Osteoblast (primary cell): ENCODE measurements at places on chromosomes 12 and 14. TPM values are rescaled to one million over a fixed set of nuclear protein-coding genes. Genes with fewer than 3 reads are reported as not detected.

DNA sequence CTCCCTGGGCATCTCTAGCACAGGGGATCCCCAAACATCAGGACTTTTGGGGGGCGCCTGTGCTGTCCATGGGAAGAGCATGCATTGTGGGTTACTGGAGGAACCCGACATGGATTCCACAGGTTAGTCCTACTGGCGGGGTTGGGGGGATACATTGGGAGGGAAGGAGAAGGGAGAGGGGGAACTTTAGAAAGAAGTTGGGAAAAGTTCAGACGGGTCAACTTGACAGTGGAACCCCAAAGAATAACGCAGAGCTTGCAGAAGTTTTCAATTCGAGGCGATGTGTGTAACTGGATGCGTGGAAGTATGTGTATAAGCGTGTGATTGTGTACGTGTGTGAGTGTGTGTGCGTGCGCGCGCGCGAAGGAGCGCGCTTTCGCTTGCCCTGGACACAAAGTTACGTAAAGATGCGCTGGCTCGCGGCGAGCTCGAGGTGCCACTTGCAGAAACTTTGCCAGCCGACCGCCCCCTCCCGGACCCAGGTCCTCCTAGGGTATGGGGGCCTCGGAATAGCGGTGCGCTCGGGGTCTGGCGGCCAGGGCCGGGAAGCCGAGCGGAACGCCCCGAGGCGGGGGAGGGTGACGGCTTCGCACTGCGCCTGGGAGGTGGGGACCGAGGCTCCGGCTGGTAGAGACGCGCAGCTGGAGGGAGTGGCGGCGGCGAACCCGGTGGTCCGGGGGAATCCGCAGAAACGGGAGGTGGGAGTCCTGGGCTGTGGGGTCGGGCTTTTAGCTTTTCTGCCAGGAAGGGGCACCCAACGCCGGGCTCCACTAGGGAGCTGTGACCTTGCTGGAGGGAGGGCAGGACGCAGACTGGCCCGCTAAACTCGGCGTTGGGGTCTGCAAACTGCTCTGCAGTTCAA is 669 bp downstream of the RFX4 start:
- H3K4me1 ChIP-seq: no peaks in the 10 kb centered on the region
- H3K4me3 ChIP-seq: peak overlapping the region; percentile 43
- H3K27ac ChIP-seq: no peak overlapping the region
- H3K36me3 ChIP-seq: no peaks in the 10 kb centered on the region
- peaks cover 81% of the 10 kb centered on the region for H3K27me3 ChIP-seq

DNA sequence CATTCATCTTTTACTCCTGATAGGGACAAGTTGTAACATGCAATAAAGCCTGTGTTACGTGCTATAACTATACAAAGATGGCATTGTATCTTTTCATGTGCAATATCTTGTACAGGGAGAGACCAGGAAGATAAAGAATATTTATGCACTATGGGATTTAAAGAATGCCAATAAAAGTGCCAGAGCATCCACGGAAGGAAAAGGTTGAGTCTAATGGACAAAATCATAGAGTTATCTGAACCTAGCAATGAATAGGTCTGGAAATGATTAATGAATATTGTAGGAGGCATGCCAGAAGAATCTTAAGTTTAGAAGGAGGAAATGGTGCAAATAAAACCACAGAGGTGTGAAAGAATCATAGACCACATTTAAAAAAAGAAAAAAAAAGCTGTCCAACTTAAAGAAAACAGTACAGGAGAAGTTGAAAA is 263.9 kb downstream of the KCNC2 start:
- no peak for DNase-seq
- no peaks in the 10 kb centered on the region for H3K4me1 ChIP-seq
- no peaks in the 10 kb centered on the region for H3K27me3 ChIP-seq
- no peak overlapping the region for H3K27ac ChIP-seq
- H3K4me3 ChIP-seq: no peak overlapping the region

- H3K27me3 ChIP-seq: no peaks in the 10 kb centered on the region
- peaks cover 67% of the 10 kb centered on the region for H3K4me1 ChIP-seq
- peak overlapping the region; percentile 97 for H3K27ac ChIP-seq
These were observed 140.1 kb upstream of the HIF1A start for GRCh38 chr14:61555056-61555838.

DNA sequence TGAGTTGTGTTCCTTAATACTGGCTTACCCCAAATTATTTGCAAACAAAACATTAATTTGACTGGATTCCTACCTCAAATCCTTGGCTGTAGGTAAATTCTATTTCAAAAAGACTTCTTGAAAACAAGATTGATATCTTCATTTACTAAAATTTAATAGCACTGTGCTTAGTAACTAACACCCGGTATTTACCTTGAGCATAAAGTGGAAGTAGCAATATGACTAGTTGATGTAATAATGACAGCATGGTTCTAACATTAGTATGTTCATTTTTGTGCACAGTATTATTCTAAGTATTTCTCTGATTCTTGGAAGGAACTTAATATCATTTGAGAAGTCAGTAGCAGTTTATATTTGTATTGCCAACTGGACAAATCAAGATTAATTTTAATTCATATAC is 96.8 kb downstream of the PPHLN1 start:
- no peak overlapping the region for H3K4me3 ChIP-seq
- DNase-seq: peak; percentile 46
- no peaks in the 10 kb centered on the region for H3K27me3 ChIP-seq
- H3K4me1 ChIP-seq: peaks cover 28% of the 10 kb centered on the region
- peak overlapping the region; percentile 80 for H3K27ac ChIP-seq

- H3K36me3 ChIP-seq: no peaks in the 10 kb centered on the region
- H3K27ac ChIP-seq: no peak overlapping the region
- DNase-seq: no peak
- no peaks in the 10 kb centered on the region for H3K4me1 ChIP-seq
- no peak overlapping the region for H3K4me3 ChIP-seq
These were observed 23.8 kb downstream of the MYL2 start for GRCh38 chr12:110896559-110896958.

IL25 gene
- total RNA-seq: not detected in 2 replicates

PPP1R36 gene
- total RNA-seq: 0.88 and 1.1 TPM in 2 replicates
